ENCODE measurements at places on chromosomes 5 and 9. TPM values are rescaled to one million over a fixed set of nuclear protein-coding genes. Genes with fewer than 3 reads are reported as not detected.

The MAST4 gene
- 7.2 TPM for total RNA-seq

The THBS4 gene
- total RNA-seq = 0.18 TPM

The NREP gene
- 19.9 TPM for total RNA-seq

The MAMDC2 gene
- total RNA-seq = 0.86 TPM

The CCL19 gene
- total RNA-seq = not detected

The IL13 gene
- total RNA-seq = not detected

The SPAG8 gene
- 0.53 TPM for total RNA-seq

The KIF24 gene
- 2.9 TPM for total RNA-seq

The MARCHF11 gene
- total RNA-seq = not detected

The NPR3 gene
- 4.6 TPM for total RNA-seq

The FBXL7 gene
- total RNA-seq = 7.3 TPM

The IFNA13 gene
- not detected for total RNA-seq
